NCI-H1694 (cell line): ENCODE measurements at places on chromosomes 6 and 20.
A peak's percentile ranks its signal among the peaks of the same experiment; 100 is the strongest.

- DNase-seq = peak; percentile 58
These were observed 22.9 kb downstream of the CNBD2 start for GRCh38 chr20:35991142-35991771.

DNA sequence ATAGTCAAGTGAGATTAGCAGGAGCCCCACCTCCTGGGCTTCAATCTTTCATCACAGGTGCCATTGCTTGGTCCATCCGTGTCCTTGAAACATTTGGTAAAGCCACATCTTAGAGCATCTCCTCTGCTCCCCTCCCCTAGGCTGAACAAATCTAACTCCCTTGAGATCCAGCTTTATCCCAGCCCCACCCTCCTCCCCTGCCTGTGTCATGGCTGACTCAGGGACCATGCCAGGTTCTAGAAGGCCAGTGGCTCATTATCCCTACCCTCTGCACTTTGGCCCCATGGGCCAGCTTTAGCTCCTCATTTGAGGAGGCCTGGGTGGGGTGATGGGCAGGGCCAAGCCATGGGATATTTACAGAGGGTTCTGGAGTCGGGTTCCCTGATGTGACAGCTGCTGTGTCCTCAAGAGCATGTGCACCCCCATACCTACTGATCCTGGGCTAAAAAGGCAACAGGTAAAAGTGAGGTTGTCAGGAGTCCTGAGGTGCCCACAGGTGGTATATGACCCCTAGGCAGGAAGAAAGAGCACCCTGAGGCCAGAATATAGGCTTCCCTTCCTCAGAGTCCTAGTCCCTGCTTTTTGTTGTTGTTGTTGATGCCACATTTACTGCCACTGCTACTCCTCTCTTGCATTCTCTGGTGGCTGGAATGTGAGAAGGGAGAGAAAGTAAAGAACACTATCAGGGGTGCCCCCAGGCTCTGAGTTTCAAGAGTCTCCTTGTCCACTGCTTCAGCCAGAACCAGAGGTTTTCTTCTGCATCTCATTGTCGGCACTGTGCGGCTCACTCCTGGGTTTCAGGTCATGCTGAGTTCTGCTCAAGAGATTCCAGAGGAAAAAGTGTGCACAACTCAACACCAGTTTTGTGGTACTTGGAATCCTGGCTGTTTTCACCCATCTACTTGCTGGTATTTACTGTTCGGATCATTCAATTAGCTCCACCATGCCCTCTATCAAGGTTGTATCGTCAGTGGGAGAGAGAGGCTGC, 228.4 kb downstream of the LRFN2 start:
- no peak for DNase-seq

DNA sequence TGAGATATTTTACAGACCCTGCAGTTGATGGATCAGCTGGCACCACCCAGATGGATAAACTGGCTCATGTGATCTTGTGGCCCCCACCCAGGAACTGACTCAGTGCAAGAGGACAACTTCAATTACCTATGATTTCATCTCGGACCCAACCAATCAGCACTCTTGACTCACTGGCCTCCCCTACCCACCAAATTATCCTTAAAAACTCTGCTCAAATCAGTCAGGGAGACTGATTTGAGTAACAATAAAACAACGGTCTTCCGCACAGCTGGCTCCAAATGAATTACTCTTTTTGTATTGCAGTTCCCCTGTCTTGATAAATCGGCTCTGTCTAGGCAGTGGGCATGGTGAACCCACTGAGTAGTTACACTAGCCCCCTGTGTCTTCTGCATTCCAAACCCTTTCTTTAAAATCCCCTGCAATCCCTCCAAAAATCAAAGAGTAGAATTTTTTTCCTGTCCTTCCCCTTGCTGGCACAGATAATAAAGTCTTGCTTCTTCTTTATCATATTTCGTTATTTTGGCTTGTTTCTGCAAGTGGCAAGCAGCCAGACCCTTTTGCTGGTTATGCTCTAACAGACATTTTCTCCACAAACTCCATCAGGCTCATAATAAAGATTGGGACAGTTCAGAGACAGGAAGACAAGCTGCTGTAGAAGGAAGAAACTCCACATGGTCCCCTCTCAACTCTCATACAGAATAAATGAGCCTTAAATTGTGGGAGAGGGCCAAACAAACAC, 48.3 kb downstream of the OR2B6 start:
- DNase-seq = no peak

- no peak for DNase-seq
These were observed 64.4 kb downstream of the PSMG4 start for GRCh38 chr6:3323148-3323547.

DNA sequence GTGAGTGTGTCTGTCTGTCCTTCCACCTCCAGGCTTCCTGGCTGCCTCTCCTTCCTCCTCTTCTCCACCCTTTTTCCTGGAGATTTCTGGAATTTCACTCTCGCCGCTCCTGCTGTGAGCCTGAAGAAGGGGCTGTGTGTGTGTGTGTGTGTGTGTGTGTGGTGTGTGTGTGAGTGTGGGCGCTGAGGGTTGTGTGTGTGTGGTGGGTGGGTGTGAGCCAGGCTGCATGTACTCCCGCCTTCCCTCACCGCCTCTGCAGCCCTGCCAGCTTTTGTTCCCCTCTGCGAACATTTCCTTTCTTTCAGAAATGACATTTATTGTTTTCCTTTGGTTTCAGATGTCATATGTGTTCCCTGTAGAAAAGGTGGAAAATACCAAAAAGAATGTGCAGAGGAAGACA, 76.0 kb downstream of the SRC start:
- DNase-seq = no peak

DNA sequence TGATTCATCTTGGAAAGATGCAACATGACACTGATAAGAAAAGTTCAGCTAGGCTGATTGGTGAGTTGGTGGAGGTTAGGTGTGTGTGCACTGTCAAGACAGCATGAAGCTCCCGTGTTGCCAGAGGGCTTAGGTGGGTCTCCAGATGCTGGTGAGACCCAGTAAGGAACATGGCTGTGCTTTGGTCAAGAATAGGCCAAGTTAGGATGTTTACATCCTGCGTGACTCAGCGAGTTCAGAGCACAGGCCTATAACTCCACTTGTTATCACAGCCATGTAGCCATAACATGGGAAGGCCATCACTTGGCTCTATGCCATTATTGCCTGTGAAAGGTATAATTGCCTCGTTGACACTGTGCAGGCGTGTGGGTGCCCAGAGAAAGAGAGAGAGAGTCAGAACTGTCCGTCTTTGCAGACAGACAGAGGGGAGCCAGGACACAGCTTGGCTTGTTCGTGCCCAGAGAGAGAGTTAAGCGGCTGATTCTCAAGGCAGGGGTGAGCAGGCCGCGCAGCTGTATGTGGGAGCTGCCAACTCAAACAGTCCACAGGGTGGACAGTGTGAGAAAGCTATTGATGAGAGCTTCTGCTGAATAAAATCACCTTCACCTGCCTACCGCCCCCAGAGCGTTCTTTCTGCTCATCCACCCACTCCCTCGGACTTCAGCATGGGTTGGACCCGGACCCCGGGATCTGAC, 43.5 kb downstream of the OR2B6 start:
- DNase-seq = no peak

DNA sequence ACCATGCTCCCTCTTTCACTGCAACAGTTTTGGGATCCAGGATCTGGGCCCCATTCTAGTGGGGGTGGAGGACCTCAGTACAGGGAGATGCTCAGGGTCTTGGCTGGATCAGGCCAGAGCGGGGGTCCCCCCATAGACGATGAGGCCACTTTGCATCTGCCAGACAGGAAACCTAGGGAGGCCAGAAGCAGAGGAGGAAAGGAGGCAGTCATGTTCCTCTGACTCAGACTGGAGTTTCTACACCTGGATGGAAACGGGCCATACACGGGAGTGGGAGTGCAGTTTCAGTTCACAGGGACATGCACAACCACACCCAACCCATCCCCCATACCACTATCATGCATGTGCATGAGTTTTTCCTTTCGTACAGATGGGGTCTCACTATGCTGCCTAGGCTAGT, 3.6 kb upstream of the EMILIN3 start:
- no peak for DNase-seq

DNA sequence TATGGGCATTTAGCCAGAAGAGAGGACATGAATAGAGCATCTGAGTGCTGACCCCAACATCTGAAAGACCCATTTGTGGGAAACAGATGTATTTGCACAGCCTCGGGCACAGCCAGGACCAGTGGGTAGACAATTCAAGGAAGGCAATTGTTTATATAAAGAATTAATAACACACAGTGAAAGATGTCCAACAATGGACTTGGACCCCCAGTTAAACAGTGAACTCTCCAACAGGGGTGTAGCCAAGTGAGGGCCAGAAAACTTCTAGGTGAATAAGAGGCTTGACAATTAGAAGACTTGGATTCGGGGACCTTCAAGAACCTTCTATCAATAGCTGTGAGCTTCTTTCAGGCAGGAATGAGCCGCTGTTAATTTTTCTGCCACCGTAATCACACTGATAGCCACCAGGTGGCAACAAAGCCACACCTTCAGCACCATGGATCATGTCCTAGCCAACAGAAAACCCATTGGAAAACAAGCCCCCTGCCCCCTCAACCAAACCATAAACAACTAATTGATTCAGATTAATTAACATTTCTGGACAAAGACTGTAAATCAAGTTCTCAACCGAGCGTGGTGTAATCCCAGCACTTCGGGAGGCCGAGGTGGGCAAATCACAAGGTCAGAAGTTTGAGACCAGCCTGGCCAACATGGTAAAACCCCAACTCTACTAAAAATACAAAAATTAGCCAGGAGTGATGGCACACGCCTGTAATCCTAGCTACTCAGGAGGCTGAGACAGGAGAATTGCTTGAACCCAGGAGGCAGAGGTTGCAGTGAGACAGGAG, 8.8 kb upstream of the SRSF6 start:
- peak; percentile 30 for DNase-seq

DNA sequence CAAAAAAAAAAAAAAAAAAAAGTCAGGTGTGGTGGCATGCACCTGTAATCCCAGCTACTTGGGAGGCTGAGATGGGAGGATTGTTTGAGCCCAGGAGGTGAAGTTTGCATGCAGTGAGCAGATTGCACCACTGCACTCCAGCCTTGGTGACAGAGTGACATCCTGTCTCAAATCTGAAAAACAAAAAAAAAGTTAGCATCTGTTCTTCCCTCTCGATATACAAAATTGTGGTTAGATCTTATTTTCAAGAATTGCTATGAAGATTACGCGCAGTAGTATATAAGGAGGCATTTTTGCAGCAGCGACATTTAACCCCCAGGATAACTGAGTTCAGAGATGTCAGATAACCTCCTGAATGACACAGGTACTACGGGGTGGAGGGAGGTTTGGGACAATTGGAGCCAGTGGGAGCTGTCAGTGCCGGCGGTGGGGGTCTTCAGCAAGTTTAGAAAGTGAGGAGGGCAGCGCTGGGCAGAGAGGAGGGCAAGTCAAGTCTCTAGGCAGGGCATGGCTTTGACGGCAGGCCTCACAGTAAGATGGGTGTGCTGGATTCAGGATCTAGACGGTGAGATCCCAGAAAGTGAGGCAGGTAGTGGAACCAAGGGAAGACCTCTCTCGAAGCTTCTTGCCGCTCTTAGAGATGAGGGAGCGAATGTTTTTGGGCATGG, 26.2 kb upstream of the MRPS18A start:
- no peak for DNase-seq

DNA sequence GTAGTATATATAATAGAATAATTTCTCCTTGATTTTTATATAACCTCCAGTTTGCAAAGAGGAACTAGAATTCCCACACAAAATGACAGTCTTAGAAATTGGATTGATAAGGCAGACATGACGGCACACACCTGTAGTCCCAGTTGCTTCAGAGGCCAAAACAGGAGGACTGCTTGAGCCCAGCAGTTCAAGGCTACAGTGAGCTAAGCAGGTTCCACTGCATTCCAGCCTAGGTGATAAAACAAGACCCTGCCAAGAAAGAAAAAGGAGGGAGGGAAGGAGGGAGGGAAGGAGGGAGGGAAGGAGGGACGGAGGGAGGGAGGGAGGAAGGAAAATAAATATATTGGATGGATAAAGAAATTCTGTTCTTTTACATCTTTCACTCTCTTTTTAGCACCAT, 77.6 kb upstream of the SASH1 start:
- DNase-seq = no peak

DNA sequence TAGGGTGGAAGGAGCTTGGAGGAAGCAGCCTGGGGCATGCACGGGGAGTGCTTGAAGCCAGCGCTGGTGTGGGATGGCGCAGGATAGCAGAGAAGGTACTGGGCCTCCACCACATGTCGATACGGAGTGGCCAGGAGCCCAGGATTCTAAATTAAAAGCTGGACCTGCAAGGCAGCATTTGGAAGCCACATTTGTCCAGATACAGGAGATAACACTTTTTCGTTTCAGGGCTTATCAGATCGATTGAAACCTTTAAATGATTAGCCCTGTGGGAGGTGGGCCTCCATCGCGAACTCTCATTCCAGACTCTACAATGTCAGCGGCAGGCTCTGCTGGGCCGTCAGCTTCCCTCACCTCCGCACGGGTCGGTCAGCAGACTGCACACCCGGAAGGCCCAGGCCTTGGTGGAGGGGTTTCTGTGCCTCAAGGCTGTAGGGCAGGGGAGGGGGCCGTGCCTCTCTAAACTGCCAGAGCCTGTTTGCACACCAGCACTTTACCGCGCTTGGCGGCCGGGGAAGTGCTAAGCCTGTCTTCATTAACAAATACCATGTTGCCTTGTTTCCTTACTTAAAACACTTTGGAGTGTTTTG, 17.9 kb downstream of the EDN3 start:
- no peak for DNase-seq

GRCh38 chr6:142443102-142443501, 141.3 kb downstream of the ADGRG6 start:
- DNase-seq = no peak

- no peak for DNase-seq
These were observed 79.0 kb downstream of the ANKEF1 start for GRCh38 chr20:10113746-10114145.

GRCh38 chr20:32664012-32664677, 9.6 kb downstream of the C20orf203 start:
- no peak for DNase-seq

DNA sequence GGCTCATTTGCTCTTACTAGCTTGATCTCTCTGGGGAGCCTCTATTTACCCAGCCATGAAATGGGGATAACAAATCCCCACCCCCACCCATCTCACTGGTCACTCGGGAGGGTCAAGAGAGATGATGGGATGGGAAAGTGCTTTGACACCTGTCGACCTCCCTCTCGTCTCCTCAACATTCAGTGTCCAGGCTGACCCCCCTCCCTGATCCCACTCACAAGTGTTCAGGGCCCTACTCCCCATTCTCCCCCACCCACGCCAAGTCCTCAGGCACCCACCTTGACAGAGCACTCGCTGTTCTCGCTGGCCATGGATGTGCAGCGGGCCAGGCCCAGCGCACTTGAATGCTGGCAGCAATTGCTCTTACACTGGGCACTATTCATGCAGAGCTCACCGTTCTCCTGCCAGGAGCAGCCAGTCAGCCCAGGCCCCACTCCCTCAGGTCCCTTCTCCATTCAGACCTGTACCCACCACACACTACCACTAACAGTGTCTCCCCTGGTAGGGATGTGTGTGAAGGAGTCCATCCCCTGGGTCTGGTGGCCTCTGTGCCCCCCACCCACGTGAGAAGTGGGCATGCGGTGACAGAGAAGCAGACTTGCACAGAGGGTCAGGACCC, 1.6 kb downstream of the CLPS start:
- no peak for DNase-seq

DNA sequence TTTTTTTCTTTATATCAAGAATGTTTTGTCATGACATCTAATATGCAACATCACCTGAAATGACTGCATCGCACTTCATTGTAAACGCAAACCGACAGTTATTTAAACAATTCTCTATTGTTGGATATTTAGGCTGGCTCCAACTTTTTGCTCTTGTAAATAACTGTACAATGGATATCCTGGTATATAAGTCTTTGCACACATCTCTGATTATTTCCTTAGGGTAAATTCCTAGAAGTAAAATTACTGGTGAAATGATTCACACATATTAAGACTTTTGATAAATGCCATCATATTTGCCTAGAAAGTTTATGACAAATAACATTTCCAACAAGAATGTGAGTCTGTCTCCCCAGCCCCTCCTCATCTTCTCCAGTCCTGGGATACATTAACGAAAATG, 154.7 kb downstream of the TFAP2C start:
- no peak for DNase-seq
